ENCODE measurements at places on chromosomes 1 and 21.

DNA sequence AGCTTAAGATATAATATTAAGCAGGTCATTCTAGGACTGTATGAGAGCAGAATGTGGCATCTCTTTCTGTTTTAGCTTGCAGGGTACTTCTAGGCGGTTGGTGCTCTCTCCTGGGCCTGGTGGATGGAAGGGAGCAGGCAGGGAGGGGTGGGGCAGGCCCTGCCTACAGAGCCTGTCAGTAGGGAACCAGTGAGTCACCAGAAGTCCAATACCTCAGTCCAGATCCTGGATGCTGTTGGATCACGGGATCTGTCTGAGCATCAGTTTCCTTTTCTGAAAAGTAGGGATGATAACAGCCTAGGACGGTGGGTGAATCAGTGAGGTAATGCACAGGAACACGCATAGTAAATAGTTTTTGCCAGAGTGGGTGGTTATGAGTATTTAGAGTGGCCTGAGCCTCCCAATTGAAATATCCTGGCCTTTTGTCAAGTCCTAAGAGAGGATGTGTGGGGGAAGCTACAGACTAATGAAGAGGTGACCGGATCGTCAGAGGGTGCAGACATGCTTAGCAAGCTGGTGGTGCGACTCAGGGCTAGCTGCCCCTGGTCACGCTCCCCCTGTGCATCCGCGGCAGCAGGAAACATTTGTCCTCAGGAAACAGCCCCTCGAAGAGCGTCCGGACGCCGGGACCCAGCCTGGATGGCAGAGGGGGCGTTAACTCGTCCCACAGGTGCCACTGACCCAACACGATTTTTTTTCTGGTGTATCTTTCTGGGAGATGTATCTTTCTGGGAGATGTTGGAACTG lies 23.9 kb downstream of the NAV1 start:
- no peak for DNase-seq

DNA sequence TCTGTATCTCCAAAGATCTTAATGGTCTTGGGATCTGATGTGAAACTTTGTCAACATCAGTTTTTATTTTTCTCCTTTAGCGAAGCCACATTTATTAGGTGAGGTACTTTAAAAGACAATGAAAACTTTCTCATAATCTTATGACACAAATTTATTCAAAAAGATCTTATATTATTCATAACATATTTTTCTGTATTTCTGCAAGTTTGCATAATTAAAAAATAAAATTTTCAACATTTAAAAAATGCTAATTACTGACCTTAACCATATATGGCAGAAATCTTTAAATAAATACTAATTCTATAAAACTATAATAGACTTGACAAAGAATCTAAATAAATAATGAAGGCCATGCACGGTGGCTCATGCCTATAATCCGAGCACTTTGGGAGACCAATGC lies 72.5 kb downstream of the PRPF38A start:
- DNase-seq: no peak

GRCh38 chr1:181416268-181416860 lies 67.0 kb upstream of the CACNA1E start:
- DNase-seq: no peak

GRCh38 chr1:230868736-230869385 lies 540 bp upstream of the C1orf198 start:
- DNase-seq: peak; percentile 21

DNA sequence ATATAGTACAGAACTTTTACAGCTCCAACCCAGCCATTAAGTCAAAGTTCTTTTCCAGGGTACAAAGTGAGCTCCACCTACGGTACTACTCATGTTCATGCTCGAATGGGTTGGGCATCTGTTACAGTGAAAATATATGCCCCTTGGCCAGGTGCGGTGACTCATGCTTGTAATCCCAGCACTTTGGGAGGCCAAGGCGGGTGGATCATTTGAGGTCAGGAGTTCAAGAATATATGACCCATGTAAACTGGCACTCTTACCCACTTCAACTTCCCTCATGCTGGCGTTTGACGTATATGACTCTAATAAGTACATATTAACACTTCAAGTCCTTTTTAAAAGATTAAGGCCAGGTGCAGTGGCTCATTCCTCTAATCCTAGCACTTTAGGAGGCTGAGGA lies 71.3 kb upstream of the PKN2 start:
- no peak for DNase-seq

DNA sequence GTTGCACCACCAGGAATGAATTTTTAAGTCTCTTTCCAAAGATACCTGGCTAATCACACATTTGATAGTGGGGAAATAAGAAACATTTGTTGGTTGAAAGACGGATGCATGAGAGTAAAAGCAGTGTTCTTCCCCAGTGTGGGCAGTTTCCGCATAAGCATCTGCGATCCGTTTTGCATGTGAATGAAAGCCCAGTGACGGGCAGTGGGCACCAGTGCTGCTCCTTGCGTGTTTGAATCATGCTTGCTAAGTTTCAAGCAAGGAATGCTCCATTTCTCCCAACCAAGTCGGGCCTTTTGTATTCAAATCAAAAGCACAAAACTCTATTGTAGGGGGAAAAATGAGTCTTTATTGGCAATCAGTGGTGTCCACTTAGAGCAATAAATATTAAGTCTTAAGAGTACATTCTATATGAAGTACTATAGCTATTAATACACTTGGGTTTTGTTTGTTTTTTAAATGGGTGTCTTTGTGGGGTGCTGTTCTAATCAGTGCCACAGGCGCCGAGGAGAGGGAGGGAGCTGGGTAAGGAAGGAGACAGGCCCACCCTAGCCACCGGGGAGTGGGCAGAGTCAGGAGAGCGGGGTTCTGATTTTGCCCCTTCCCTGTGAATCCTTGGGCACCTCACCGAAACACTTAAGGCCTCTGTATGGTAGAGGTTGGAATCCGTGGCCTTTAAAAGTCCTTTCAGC lies 750 bp upstream of the PTGFRN start:
- no peak for DNase-seq

- no peak for DNase-seq
Measured at GRCh38 chr1:174839211-174839610, 160.5 kb upstream of the CACYBP start.

GRCh38 chr1:71031426-71031825 lies 16.2 kb downstream of the PTGER3 start:
- no peak for DNase-seq

DNA sequence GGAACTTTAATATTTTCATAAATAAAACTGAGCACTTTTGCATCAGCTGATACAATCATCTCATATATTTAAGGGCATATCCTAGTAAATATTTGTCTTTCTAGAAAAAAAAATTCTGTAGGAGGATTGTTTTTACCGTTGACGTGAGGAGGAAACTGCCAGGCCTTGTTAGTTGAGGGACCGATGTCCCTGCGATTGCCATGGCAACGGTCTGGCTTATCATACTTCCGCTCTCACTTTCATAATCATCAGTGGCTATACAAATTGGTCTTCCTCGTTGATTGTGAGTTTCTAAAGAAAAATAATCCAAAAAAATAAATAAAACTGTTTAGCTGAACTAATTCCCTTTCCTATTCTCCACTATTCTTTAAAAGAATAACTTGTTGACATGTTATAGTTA lies 69.3 kb upstream of the ANGPTL3 start:
- no peak for DNase-seq

- DNase-seq: no peak
Measured at GRCh38 chr21:42248241-42248640, 29.3 kb downstream of the ABCG1 start.

- DNase-seq: no peak
Measured at GRCh38 chr1:180609643-180610555, 21.9 kb upstream of the XPR1 start.

- DNase-seq: no peak
Measured at GRCh38 chr1:168104535-168104934, 32.2 kb downstream of the GPR161 start.

DNA sequence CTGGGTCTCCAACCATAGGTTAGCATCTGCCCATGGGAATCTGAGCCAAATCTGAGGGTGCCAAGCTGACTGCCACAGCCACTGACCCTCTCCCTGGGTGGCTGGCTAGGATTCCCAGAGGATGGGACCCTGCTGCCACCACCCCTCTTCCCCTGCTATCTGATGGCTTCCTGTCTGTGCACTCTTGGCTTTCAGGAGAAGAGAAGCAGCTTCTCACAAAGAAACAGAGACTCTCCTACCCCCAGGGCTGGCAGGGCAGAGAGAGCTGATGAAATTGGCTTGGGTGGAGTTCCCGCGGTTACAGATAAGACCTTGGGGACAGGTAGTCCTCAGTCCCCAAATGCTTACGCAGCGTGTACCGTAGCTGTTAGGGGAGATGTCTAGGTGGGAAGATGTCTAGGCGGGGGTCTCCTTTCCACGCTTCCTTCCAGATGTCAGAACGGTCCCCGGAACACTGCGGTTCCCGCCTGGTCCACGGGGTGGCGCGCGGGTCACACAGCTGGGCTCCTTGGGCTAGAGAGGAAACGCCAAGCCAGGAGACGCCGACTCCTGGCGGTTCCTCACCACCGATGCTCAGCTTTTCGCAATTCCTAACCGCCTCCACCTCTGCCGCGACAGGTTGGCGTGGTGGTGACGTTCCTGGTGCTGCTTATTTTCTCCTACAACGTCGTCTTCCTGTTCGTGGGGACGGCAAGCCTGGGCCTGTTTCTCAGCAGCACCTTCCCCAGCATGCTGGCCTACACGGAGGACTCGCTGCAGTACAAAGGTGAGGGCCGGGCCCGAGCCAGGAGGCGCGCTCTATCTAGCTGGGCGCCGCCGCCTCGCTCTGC lies 40.1 kb downstream of the ELK4 start:
- peak; percentile 77 for DNase-seq

GRCh38 chr1:20555758-20556120 lies 3.4 kb downstream of the FAM43B start:
- no peak for DNase-seq

- no peak for DNase-seq
Measured at GRCh38 chr1:167371030-167371429, 147.3 kb downstream of the CD247 start.

DNA sequence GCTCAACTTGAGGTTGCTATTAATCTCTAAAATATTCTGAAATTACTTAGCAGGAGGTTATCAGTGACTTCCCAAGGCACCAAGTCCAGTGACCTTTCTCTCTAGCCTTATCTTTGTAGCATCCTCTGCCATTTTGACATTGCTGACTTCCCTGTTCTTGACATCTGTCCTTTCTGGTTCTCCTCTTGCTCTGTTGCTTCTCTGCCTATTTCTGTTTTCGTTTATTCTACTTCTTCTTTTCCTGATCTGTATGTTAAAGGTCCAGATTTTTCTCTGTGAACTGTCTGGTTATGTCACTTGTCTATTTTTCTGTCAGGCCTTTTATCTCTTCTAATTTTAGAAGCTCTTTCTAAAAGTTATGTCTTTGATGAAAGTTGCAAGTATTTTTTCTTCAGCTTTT lies 178.8 kb downstream of the VPS13D start:
- DNase-seq: no peak

DNA sequence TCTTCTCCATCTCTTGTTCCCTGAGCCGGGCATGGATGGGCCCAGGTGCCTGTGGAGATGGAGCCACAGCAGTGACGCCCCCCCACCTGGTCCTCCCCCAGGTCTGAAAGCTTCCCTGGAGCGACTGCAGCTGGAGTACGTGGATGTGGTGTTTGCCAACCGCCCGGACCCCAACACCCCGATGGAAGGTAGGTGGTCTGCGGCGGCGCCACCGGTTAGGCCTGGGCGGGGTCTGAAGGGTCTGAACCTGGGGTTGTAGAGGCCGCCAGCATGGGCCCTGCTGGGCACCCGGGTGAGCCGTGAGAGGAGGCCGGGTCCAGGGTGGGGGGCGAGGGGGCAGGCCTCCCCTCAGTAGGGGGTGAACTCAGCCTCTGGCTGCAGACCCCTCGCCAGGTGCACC lies 44.6 kb downstream of the KCNAB2 start:
- DNase-seq: no peak

DNA sequence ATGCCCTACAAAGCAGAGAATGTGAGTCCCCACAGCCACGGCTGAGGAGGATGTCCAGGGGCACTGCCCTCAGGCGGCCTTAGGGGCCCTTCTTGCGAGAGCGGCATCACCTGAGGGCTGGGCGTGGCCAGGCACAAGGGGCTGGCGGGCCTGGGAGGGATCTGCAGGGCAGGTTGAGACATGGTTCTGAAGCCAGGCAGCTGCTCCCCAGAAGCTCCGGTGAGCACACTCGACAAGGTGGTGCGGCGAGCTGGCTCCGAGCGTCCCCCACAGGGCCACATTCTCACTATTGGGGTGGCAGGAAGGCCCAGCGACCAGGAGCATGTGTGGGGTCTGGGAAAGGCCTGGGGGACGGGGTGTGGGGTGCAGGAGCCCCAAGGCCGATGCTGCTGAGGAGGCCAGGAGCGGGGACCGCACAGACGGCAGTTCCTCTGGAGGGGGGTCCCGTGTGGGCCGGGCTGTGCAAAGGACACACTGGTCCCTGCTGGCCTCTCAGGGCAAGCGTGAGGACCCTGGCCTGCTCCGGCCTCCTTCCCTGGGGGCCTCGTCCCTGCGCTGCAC lies 47.2 kb downstream of the MORN1 start:
- no peak for DNase-seq

DNA sequence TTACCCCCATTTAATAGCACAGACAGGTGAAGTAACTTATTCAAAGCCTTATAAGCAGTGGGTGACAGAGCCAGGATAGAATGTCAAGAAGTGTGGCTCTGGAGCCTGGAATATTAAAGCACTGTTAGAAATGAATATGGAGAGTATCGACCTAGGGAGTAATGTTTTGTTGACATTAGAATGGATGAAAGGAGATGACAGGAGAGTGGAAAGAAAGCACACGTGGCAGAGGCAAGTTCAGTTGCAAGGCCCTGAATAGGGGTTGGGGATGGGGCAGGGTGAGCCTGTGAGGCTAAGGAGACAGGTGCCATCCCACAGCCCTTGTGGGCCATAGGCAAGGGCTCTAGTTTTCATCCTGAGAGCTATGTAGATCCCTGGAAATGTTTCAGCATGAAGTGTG lies 125.5 kb upstream of the PLXNA2 start:
- DNase-seq: no peak

DNA sequence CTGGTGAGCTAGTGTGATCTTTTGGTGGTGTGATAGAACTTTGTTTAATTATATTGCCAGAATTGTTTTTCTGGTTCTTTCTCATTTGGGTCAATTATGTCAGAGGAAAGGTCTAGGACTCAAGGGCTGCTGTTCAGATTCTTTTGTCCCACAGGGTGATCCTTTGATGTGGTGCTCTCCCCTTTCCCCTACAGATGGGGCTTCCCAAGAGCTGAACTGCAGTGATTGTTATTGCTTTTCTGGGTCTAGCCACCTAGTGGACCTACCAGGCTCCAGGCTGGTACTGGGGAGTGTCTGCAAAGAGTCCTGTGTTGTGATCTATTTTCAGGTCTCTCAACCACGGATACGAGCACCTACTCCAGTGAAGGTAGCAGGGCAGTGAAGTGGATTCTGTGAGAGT lies 25.9 kb upstream of the CD84 start:
- DNase-seq: no peak

GRCh38 chr1:6484826-6485167 lies 6.7 kb downstream of the PLEKHG5 start:
- DNase-seq: no peak

GRCh38 chr21:26125433-26126167 lies 45.0 kb downstream of the APP start:
- no peak for DNase-seq

GRCh38 chr1:65952696-65953095 lies 160.0 kb downstream of the PDE4B start:
- no peak for DNase-seq
